Activated naive CD4-positive, alpha-beta T cell treated with Interleukin-2 at 50 U/mL for 16 hours (primary cell): ENCODE measurements at places on chromosomes 16 and 17.
A peak's percentile ranks its signal among the peaks of the same experiment; 100 is the strongest.

- peak; percentile 90 for DNase-seq
Observed at GRCh38 chr16:27367461-27368357, 34.3 kb upstream of the IL21R start.

DNA sequence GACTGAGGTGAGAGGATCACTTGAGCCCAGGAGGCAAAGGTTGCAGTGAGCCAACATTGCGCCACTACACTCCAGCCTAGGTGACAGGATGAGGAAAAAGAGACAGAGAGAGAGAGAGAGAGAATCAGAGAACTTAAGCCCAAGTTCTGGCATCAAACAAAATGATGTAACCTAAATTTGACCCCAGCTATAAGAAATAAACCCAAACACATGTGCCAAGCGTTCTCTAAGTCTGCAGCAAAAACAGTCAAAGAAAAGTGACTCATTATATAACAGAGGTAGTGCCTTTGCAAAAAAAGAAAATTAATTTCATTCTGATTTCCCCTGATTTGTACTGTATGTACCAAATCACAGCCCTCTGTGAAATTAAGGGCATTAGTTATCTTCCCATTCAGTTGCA lies 89.5 kb downstream of the CDH11 start:
- DNase-seq: no peak

- no peak for DNase-seq
Observed at GRCh38 chr16:56513091-56513490, 6.7 kb downstream of the BBS2 start.

GRCh38 chr16:87016046-87017035 lies 300.9 kb downstream of the C16orf95 start:
- no peak for DNase-seq
